ENCODE measurements at places on chromosomes 4 and X.

GRCh38 chrX:43750248-43750676 lies 94.2 kb downstream of the MAOA start:
- no peak for DNase-seq

DNA sequence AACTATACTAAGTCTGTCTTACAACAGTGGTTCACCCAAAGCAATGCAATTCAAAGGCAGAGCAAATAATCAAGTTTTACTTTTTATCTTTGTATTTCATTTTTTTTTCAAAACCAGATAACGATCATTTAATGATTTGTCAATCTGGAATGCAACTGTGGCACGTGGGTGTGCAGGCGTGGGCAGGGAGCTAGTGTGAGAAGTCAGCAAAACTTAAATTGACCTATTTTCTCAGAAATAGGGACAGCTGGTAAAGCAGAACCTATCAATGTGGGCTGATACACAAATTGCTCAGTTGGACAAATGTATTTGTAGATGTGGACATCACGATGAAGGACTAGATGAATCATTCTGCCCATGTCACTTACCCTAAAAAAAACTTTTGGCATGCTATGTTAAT lies 105.6 kb downstream of the CBLL2 start:
- DNase-seq: no peak

- DNase-seq: no peak
Observed at GRCh38 chr4:168317621-168318020, 931 bp downstream of the DDX60 start.

DNA sequence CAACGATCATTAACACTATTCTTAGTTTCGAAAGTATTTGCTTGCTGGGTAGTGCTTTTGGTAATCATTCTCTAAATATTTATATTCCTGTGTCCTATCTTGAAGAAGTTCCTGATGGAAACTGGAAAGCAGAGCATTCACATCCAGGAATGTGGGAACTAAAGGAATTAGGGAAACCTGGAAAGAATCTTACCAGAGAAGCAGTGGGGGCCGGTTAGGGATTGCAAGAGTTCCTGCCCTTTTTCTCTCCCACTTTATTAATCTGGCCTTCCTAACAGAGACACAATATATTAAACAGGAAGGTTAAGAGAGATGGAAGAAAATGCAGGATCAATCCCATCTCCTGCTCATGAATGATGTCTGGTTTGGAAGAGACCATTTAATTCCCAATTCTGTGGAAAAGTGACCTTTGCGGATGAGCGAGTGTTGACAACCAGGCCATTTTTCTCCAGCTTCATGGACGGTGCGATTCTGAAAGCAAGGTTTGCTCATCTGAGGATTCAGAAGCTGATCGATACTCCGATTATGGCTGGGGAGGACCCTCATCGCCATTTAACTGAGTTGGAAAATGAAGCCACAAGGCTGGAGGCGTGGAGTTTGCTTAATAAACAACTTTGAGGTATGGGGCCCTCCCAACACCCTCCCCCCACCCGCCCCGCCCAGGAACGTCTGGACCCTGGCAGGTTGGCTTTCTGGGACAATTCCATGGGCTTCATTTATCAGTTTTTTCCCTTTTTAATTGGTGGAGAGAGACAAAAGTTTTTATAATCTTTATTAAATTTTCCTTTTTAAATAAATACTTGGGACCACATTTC lies 52.3 kb downstream of the C4orf51 start:
- no peak for DNase-seq

GRCh38 chrX:131239057-131239456 lies 50.0 kb downstream of the IGSF1 start:
- DNase-seq: no peak

GRCh38 chrX:68934922-68935321 lies 106.1 kb downstream of the EFNB1 start:
- no peak for DNase-seq

- DNase-seq: no peak
Observed at GRCh38 chrX:120286733-120287512, 24.3 kb downstream of the TMEM255A start.

DNA sequence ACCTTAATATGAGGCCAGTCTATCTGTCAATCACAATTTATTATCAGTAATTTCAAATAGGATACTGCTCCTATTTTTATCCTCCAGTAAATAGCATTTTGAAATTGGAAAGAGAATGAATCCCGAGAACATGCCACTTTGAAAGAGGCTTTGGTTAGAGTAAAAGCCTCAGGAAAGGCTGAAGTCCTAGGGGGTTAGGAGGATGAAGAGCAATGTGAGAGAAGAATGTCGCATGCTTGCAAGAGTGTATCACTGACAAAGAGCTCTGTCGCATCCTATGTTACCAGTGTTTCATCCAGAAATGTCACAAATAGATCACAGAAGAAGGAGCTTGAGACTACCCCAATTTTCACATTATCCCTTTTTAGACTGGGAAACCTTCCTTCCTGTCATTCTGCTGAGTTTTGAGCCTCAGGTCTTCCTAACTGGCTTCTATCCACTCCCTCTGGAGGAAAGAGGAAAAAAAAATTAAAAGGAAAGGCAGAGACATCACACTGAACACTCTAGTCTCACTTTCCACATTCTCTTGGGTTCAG lies 39.8 kb downstream of the GPM6A start:
- DNase-seq: no peak
